ENCODE measurements at places on chromosomes 13 and 19.

DNA sequence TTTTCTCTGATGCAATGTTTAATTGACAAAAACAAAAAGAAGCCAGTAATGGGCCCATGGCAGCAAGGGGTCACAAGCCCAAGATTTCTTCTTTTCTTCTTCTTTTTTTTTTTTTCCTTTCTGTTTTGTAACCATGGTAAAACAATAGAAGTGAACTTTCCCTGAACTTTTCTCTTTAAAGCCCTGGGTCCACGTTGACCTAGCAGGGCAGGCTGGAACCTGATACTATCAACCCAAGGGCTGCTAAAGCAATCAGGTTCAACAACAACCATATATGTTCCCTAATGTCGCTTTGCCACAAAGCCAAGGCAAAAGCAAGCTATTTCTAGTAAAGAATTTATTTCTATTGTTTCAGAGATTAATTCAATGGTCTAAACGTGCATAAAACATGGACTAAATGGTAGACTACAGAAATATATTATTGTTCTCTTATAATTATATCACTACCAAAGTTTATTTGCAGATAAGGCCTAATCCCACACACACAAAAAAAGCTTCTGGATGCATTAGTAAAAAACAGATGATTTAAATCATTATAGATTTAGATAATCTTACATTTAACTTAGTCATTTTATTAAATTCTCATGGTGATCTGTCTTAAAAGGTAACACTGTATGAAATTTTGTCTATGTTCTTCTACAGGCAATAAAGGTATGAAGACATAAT is 153.9 kb downstream of the DACH1 start:
- no peak for DNase-seq

- no peak for DNase-seq
Measured at GRCh38 chr19:48874303-48875135, 2.3 kb downstream of the PPP1R15A start.

DNA sequence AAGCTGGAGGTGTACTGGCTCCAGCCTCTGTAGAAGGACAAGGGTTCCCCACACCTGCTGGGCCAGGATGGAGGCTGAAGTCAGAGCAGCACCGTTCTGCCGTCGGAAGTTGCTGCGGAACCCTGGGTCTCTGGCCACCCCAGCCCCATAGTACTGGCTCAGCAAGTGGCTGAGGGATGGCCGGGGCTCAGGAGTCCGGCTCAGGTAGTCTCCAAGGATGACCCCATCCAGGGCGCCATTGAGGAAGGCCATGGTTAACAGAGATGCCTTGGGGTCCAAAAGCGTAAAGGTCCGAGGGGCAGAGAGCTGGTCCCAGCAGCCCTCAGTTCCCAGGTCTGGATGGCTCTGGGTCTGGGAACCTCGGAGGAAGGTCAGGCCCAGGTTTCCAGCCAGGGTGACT is 3.7 kb downstream of the PGLYRP2 start:
- no peak for DNase-seq

DNA sequence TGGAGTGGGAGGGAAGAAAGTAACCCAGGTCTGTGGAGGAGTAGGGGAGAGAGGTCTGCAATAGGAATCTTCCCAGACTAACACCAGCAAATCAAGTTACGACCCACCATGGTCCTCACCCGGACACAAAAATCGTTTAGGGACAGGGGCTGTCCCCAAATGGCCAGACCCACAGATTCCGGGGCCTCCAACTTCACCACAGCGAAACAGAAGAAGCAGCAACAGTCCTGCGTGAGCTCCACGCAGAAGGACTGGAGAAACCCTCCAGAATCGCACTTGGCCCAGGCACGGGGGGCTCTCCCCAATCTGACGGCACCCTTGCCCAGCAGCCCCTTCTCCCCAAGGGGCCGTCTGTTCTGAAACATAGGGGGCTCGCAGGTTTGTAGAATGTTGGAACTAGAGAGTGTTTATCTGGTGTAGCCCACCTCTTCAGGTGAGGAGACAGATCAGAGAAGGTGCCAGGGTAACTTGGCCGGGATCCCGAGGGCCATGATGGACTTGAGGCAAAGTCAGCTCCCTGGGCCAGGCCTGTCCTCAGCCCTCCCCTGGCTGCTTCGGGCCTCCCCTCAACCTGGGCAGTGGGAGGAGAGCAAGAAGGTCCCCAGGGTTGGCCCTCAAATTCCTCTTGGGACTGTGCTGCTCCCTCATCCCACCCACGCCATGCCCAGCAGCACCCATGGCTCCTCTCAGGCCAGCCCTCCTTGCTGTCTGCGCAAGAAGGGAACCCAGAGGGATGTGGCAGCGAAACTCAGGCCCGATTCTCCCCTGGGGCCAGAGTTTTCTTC is 82.5 kb upstream of the GPR183 start:
- no peak for DNase-seq

DNA sequence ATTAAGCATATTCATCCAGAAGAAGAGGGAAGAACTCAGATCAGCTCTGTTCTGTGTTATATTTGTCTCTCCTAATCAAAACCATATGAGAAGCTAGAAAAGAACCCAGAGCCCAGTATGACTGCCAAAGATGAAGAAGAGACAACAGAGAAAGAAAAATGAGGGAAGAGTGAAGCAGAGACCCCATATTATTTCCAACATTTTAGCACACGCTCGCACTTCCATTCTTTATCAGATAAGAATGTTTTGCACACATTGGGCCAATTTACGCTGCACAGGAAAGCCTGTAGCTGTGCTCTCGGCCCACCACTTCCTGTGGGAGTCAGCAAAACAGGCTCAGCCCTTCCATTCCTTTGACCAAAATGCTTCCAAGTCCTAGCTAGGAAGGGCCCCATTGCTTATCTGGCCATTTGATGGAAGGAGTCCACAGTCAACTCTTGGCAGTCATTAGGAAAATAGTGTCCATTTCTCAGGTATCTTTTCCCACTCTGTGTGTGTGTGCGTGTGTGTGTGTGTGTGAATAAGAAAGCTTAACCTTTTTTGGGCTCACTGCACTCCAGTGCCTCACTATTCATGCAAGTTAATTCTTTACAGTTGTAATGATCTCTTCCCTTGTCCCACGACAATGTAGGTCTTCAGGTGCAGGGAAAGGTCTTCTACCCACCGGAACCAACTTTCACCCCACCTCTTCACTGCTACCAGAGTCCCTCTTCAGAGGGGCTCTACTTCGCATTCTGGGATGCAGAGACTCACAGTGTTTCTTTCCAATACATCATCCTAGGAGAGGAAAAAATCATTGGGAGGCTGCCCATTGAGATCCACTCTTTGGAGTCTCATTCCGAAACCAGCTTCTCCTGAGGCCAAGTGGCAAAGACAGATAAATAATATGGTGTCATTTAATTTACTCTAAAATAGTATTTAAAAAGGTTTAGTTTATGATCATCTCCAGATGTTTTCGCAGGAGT is 237.5 kb downstream of the COG6 start:
- DNase-seq: no peak

- DNase-seq: no peak
Measured at GRCh38 chr13:20128459-20128931, 32.4 kb downstream of the GJA3 start.

- no peak for DNase-seq
Measured at GRCh38 chr19:52297601-52298364, 814 bp downstream of the ZNF480 start.

DNA sequence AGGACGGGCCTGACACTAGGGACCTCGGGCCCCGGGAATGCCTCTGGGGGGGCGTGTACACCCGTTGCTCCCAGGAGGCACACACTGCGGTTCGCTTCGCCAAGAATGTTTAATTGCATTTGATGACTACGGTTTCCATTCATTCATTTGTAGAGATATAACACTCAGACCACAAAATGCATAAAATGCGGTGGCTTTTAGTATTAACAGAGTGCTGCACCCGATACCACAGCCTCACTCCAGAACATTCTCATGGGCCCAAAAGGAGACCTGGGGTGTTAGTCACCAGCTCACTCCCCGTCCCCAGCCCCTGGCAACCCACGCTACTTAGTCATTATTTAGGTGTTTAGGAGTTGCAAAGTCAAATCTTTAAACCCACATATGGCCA is 21.8 kb downstream of the HCN2 start:
- no peak for DNase-seq

DNA sequence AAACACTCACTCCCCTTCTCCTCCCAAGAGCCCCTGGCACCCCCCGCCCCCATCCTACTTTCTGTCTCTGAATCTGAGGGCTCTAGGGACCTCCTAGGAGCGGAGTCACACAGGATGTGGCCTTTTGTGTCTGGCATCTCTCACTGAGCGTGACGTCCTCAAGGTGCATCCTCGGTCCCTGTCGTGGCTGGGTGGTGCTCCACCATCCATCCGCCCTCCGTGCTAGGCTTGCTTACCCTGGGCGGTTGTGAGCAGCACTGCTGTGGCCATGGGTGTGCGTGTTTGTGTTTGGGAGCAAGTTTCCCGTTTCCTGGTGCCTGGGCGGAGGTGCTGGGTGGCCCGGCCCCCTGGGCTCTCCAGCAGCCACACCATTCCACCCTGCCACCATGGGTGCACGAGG is 12.2 kb downstream of the PLEKHJ1 start:
- no peak for DNase-seq

DNA sequence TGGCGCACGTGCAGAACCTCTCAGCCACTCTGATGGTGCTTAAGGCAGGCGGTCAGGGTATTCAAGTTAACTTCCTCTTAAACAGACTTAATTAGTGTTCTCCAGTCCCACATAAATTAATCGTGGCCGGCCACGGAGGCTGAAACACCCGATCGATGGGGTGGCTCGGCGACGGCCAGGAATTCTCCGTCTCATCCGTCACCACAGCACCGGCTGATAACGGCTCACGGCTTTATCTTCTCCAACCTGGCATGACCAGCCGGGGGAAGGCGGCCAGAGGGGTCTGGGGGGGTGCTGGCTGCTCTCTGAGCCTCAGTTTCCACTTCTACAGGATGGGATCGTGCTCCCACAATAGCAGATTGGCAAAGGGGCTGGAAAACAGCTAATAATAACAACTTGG is 32.6 kb upstream of the TCF3 start:
- no peak for DNase-seq

GRCh38 chr19:3721887-3722442 is 13.8 kb downstream of the TJP3 start:
- DNase-seq: no peak

DNA sequence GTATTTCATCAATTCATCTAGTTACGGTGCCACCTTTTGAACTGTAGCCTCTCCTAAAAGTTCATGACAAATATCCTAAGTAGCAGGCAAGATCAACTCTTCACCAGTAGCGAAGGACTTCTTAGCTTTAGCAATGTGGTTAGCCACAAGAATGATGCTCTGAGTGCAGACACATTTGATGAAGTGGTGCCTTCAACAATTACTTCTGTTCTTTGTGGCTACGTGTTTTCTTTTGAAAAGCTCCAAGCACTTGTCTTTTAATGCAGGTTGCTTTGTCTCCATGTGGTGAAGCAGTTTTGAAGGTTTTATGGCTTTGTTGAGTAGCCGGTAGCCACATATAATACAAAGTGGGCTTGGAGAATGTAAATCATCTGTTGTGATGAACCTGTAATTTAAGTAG is 194.7 kb downstream of the B3GLCT start:
- DNase-seq: no peak

GRCh38 chr19:42985588-42985987 is 40.7 kb downstream of the PSG11 start:
- DNase-seq: no peak

DNA sequence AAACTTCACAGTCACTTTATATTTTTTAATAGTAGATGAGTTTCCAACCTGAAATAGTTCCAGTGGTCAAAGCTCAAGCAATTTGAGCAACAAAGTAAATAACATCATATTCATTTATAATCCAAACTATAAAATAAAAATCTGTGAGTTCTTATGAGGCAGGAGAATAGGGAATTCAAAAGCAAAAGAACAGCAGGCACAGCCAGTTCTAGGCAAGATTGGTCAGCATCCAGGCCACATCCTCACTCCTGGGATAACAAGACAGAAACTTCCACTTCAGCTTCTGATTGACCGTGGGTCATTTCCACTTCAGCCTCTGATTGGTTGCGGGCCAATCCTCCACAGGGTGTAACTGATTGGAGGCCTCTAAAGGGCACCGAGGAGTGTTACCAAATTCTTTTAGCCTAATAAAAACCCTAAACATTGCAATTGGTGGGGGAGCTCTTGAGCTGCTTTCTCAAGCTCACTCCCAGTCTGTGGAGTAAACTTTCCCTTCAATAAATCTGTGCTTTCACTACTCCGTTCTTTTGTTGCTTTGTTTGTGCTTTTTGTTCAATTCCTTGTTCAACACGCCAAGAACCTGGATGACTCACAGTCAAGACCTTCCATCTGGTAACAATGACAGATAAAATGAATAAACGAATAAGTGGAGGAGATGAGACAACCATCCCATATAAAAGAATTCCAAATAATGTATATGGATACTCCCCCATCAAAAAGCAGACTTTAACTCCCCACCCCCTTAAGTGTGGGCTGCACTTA is 42.6 kb upstream of the AMER2 start:
- DNase-seq: no peak

DNA sequence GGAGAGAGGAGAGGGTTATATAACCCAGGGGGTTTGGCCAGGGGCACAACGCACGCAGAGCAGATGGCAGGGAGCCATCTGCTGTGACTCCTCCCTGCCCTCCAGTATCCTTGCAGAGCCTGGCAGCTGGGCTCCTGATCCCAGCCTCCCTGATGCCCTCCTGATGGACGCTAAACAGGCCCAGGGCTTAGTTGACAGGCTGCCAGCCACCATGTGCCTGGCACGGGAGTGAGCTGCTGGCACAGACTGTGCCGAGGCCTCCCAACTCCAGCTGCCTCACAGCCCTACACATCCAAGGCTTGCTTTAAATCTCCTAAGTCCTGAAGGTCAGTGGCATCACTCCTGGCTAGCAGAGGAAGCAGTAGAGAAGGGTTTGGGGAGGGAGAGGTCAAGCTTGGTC is 16.7 kb downstream of the SYDE1 start:
- DNase-seq: no peak

GRCh38 chr13:42814868-42815267 is 33.5 kb downstream of the FAM216B start:
- no peak for DNase-seq

GRCh38 chr13:41212881-41213280 is 18.5 kb upstream of the KBTBD7 start:
- DNase-seq: no peak

GRCh38 chr19:46630586-46631205 is 5.3 kb downstream of the GNG8 start:
- no peak for DNase-seq

DNA sequence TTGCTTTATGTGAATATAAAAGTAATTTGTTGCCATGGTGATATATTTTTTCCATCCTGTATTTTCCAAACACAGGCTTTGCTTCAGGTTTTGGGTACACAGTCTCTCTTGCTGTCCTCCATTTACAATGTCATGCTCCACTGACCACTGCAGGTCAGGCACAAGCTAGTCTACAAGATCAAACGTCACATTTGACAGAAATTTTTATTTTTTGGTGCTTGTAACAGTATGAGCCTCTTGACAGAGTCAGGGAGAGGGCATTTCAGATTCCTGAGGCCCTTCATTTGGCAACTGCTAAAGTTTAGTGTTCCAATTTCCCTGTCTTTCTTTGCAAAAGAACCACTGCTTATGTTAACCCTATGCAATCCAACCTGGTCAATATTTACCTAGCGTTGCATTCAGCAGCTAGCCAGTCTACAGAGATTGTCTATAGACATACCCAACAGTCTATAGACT is 175.0 kb downstream of the RFC3 start:
- DNase-seq: no peak

GRCh38 chr19:6219586-6220290 is 60.0 kb downstream of the MLLT1 start:
- no peak for DNase-seq
